Fibroblast of the conjunctiva (primary cell): ENCODE measurements at places on chromosomes 1 and 21.

DNA sequence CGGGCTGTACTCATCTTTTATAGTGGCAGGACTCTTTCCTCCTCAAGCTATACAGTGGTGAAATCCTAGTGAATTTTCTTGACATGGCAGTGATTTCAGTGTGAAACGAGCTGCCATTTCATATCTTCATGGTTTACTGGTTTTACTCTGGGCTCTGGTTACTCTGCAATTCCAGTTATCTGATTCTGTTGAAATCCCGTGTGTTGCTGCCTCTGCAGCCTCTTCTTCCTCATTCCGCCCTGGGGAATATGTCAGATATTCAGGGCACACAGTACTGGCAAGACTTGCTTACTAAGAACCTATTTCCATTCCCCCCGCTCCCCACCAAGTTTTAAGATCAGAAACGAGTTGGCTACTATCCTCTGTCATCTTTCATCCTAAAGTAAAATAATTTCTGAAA, 7.9 kb upstream of the OR2B11 start:
- no peak for DNase-seq

DNA sequence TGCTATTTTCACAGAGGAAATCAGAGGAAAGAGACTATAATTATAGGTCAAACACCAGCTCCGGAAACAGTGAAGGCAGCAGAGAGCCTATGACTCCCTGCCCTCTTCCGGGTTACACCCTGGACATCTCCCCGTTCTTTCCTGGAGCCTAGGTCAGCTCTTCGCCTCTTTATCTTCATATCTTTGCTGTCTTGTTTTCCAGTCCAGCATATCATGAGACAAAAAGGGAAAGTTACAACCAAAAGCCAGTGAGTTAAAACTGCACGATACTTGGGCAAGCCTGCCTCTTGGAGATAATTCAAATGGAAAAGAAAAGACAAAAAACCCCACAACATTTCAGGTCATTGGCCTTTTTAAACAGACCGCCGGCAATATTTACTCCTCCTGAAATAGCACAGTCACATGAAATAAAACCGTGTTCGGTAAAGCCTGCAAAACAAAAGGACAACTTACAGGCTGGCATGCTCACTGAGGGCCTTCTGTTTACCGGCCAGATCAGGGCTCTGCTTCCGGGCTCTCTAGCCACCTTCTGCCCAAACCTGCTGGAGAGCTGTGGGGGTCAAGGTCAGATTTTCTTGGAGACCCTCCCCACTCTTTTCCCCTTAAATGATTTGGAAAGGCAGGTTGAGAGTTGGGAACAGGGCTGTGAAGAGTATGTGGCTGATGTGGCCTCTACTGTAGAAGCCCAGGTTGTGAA, 42.8 kb upstream of the PPP2R5A start:
- no peak for DNase-seq

DNA sequence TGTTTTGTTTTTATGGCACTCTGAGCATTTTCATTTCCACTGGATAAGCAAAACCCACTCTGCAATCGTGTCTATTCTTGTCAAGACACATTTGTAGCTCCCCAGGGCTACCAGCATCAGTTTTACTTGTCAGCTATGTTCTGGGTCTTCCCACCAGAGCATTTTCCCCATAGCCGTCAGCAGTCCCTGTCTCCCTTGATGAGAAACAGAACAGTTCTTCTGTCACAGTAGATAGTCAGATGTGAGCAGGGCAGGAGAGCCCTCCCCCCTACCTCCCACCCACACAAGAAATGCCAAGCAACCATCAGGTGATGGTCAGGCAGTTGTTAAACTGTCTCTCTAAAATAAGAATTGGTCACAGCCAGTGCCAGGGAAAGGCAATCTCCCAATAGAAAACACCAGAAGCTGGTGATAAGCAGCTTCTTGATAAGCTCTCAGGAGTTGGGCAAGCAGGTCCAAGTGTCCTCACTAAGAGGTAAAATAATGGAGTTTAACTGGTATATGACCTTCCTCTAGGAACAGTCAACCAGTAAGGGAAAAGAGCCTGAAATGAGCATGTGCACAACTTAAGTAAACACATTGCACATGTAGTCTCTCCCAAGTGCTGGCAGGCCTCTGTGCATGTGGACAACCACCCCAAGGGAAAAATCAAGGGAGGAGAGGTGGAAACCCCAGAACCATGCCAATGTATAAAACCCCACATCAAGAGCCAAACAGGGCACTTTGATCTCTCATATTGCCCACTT, 208.2 kb downstream of the S1PR1 start:
- no peak for DNase-seq

DNA sequence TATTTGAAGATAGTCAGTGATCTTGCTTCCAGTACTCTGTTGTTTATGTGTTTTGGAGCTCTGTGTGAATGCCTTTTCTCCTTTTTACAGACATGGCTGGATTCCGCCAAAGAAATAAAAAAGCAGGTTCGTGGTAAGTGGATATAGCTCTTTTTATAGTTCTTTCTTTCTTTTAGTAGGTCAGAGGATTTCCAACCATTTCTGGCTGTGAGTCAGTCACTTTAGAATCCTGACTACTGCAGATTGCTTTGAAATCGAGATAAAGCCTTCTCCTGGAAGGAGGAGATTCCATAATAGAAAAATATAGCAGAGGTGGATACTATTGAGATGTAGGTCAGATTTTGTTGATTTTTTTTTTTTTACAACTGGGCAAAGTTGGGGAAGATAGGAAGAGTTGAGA, 97.4 kb downstream of the EPB41 start:
- no peak for DNase-seq

DNA sequence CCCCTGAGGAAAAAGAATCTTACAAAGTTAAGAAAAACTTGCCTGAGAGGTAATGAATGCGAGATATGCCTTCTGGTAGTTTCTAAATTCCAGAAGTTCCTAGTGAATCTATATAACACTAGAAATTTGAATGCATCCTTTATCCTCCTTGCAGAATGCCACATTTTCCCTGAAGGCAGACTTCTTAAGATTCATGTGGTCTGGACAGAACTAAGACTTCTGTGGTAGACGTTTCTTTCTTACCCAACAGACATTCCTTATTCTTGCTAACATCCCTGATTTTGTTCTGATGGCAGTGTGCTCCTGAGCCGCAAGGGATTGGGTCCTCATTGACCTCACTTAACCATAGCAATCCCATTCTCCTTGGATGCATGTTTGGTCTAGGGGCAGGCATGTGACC, 121.3 kb upstream of the PAPPA2 start:
- DNase-seq, result no peak

DNA sequence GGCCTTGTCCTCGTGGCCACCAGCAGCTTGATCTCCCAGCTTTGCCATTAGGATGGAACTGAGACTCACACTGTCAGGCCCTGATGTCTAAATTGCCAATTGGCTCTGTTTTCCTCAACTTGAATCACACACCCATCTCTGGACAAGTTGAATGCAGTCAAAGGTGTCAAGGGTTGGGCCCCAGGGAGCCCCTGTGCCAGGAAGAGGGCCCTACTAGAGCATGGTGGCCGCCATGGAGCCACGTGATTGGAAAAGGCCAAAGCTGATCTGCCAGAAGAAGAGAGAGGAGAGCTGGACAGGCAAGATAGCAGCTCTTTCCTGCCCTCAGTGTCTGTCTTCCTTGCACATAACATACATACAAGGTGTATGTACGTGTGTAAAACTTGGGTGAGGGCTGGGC, 54.9 kb upstream of the NEK2 start:
- no peak for DNase-seq

DNA sequence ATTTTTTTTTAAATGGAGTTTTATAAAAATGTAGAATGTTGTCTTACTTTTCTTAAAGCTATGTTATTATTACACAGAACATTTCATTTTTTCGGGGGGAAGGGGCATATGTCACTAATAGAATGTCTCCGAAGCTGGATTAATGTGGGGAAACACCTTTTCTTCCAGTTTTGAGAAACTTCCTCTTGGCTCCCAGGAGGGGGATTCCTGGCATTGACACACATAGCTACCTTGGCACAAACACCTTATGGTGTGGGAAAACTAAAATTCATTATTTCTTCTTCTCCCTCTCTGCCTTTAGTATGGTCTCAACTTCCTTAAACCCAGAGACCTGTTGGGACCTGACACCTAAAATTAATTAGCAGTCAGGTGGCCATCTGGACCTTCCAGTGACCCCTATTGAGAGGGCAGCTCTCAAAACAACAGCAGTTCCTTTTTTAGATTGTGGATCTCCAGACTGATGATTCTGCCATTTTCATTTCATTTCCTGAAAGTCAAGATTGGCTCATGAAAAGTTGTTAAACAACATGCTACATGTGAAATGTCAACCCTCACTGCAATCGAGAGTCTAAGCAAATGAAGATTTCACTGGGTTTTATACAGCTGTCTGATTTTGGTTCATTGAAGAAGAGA, 70.1 kb upstream of the EDEM3 start:
- no peak for DNase-seq

GRCh38 chr1:200410566-200410878, 686 bp upstream of the ZNF281 start:
- no peak for DNase-seq

DNA sequence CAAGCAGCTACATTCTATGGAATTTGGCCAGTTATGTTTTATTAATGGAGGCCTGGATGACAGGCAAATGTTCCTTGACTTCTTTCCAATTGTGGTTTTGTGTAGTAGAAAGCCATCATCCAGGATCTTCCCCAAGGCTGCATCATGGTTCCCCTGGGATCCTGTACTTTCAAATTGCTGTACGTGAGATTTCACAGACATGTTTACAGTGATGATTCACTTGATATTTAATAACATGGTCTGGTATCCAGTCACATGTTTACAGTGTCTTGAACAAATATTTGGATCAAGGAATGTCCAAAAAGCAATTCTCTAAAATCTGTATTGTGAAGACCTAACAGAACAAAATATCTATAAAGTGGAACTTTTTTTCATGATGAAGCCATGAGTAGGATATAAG, 68.3 kb upstream of the ST6GALNAC3 start:
- peak; percentile 51 for DNase-seq

DNA sequence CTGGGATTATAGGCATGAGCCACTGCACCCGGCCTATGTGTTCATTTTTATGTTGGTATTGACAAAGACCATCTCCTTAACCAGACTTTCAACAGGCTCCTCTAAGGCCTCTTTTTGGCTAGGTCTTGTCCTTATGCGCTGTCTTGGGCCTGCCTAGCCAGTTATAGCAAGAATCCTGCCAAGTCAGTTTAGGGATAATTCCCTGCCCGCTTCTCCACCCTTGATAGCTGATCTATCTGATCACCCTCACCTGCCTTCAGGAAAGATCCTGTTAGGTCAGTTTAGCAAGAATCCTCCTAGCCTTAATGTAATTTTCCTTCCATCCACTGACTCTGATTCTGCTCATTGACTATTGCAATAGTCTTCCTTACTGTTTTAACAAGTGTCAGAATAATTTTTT, 2.4 kb upstream of the B4GALT3 start:
- no peak for DNase-seq

DNA sequence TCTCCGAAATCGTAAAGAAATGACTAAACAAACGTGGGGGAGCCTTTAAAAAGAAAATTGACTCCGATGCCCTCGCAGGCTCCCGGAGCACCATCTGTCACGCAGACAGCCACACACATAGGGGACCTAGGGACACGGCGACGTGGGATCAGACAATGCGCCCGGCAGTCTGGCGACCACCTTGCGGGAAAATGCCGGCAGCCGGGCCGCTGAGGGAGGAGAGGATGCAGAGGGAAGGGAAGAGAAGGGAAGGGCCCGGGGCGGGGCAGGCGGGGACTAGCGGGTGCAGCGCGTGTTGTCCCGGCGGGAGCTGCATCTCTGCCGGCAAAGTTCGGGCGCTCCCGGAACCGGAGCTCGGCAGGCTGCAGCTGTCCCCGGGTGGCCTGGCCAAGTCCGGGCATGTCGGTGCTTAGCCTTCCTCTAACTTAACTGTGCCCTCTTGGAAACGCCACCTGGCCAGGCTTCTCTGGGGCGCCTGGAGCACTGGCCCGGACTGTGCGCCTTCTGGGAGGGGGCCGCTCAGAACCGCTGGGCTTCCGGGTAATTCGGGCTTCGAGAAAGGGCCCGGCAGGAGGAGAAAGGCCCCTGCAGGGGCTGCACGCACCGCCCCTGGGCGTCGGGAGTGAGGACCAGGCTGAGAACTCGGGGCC, 1.8 kb downstream of the NHLH2 start:
- DNase-seq, result no peak

DNA sequence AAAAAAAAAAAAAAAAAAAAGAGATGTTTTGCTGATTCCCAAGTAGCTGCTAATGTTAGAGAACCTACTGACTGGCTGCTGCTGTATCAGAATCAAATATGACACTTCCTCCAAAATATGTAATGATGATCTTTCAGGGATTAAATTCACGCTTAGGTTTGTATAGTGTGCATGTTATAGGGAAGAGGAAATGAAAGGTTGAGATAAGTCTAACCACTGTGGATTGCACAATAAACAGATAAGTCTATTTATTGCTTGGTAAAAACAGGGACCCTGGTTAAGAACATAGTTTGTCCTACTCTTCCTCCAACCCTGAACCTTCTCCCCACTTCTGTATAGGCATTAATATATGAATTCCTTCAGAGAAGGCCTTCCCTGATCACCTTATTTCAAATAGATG, 13.2 kb downstream of the RC3H1 start:
- no peak for DNase-seq

GRCh38 chr1:160209321-160210046, 4.3 kb downstream of the PEA15 start:
- no peak for DNase-seq

- no peak for DNase-seq
These were observed 90.1 kb upstream of the DIRAS3 start for GRCh38 chr1:68140536-68140935.

GRCh38 chr1:67159233-67159632, 7.0 kb upstream of the IL23R start:
- DNase-seq, result no peak

DNA sequence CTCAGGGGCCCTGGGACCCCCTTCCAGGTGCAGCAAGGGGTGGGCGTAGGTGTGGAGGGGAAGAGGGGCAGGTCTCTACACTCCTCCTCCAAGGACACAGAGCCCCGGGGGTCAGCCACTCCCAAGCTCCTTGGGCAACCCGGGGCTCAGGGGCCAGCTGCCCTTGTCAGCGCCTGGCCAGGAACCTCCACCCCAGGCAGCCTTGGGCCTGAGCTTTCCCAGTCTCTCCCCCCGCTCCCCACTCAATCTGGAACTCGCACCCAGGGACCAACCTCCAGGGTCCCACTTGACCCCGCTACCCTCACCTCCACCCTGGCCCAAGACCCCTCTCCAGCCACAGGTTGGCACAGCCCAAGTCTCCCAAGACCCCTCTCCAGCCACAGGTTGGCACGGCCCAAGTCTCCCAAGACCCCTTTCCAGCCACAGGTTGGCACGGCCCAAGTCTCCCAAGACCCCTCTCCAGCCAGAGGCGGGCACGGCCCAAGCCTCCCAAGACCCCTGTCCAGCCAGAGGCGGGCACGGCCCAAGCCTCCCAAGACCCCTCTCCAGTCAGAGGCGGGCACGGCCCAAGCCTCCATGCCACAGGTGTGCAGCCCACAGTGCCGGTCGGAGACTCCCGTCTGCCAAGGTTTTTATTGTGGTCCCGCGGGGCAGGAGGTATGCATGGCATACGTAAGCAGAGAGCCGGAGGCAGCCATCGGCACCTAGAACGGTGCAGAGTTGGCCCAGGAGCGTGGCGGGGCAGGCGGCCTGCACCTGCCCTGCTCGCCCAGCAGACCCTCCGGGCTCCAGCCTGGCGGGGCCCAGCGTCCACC, 3.0 kb downstream of the TNFRSF4 start:
- DNase-seq, result no peak

- DNase-seq, result no peak
These were observed 30.0 kb downstream of the BATF3 start for GRCh38 chr1:212669600-212669999.

GRCh38 chr1:10978719-10979118, 33.7 kb upstream of the TARDBP start:
- no peak for DNase-seq
